ENCODE measurements at places on chromosomes 3 and 15.

GRCh38 chr15:66193066-66193465 lies 60.5 kb downstream of the MEGF11 start:
- no peak for DNase-seq

DNA sequence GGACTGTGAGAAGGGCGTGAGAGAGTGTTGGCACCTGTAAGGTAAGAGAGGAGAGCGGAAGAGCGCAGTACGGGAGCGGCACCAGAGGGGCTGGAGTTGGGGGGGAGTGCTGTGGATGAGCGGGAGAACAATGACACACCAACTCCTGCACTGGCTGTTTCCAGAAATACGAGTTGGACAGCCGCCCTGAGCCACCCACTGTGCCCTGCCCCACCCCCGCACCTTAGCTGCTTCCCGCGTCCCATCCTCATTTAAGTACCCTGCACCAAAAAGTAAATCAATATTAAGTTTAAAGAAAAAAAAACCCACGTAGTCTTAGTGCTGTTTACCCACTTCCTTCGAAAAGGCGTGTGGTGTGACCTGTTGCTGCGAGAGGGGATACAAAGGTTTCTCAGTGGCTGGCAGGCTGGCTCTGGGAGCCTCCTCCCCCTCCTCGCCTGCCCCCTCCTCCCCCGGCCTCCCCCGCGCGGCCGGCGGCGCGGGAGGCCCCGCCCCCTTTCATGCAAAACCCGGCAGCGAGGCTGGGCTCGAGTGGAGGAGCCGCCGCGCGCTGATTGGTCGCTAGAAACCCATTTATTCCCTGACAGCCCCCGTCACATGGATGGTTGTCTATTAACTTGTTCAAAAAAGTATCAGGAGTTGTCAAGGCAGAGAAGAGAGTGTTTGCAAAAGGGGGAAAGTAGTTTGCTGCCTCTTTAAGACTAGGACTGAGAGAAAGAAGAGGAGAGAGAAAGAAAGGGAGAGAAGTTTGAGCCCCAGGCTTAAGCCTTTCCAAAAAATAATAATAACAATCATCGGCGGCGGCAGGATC lies at the start of gene SOX2:
Gene SOX2 (plus strand): TSS at position 601 of the 811 bp plus-strand sequence. CDS start 436 bp downstream, outside the sequence.
- peak; percentile 83 for DNase-seq

DNA sequence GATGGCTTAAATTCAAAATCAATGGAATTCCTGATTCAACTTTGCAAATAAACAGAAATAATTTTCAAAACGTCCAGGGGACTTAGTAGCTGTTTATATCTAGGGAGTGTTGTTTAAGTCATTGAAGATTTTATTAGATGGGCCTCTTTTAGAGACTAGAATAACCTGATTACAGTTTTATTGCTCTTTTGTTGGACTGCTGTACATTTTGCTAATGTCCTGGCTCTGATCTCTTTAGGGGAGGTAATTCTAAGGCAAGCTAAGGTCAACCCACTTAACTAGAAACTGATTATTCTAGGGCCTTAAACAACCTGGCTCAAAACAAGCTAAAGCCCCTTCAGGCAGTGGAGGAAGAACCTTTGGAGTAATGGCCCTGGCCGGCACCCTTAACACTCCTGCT lies 62.0 kb upstream of the MYZAP start:
- no peak for DNase-seq

DNA sequence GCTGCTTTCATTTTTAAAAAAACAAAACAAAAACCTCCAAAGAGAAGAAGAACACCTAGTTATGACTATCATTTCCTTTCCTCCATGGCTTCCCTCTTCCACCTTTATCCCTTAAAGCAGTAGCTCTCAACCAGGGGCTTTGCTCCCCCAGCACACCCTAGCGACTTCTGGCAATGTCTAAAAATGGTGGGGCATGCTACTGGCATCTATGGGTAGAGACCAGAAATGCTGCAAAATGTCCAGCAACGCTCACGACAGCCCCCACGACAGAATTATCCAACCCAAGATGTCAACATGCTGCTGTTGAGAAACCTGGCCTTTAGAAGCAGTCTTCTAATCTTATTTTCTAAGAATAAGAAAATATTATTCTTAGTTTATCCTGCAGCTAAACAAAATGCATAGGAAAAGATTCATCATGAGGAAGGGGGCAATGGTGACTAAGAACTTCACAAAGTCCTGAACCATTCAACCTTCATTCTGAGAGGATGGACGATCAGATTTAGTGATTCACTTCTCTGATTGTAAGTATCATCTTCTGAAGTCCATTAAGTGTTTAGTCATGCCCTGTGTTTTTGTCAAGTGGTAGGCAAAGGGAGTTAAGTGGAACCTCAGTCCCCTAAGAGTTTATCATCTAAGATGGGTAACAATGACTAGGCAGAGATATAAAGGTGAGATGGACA lies 81.7 kb downstream of the CCNL1 start:
- DNase-seq, result no peak

- DNase-seq, result peak; percentile 17
Measured at GRCh38 chr3:134249296-134249841, 1.3 kb downstream of the RYK start.

GRCh38 chr15:74343797-74344127 lies 23.7 kb downstream of the CYP11A1 start:
- DNase-seq, result no peak

DNA sequence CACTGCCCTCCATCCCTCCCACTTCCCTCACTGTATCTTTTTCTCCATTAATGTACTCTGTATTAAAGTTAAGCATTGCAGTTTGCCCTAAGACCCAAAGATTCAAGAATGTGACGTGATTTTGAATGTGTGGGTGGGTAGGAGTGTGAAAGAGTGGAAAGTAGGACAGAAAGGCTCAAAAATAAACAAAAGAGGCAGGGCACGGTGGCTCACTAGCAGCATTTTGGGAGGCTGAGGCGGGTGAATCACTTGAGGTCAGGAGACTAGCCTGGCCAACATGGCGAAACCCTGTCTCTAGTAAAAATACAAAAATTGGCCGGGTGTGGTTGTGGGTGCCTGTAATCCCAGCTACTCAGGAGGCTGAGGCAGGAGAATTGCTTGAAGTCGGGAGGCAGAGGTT lies 18.4 kb downstream of the TFRC start:
- DNase-seq, result no peak

- DNase-seq, result no peak
Measured at GRCh38 chr3:14389716-14390115, 12.7 kb upstream of the SLC6A6 start.

DNA sequence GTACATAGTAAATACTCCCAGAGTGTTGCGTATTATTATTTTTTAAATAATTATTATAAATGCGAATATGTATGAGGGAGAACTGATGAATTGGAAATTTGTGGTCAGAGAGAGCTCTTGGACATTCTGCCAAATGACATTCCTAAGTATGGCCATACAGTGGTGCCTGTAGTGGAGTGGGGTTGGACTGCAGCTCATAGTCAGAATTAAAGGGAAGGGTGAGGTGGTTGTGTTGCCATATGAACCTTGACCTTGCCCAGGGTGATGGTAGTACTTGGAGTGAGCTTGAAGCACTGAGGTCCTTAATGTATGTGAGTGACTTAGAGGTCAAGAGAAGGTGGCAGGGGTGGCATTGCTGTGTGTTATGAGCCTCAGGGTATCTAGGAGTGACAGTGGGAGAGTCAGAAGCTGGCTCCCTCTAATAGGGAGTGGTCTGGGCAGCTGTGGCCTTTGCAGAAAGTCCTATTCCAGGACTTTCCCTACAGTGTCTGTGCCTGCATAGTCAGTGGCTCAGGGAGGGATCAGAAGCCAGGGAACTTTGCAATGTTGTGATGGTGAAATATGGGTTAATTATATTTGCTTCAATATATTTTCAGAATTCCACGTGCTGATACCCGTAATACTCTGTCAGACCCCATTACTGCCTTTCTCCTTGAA lies 26.2 kb downstream of the PDE8A start:
- no peak for DNase-seq

DNA sequence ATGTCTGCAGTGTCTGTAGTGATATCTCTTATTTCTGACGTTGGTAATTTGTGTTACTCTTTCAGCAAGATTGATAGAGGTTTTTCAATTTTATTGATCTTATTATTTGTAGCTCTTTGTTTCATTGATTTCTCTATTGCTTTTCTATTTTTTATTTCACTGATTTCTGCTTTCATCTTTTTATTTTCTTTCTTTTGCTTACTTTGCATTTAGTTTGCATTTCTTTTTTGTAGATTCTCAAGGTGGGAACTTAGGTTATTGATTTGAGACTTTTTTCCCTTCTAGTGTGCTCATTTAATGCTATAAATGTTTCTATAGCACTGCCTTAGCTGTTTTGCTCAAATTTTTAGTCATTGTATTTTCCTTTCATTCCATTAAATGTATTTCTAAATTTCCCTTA lies 49.5 kb upstream of the GABRG3 start:
- no peak for DNase-seq

DNA sequence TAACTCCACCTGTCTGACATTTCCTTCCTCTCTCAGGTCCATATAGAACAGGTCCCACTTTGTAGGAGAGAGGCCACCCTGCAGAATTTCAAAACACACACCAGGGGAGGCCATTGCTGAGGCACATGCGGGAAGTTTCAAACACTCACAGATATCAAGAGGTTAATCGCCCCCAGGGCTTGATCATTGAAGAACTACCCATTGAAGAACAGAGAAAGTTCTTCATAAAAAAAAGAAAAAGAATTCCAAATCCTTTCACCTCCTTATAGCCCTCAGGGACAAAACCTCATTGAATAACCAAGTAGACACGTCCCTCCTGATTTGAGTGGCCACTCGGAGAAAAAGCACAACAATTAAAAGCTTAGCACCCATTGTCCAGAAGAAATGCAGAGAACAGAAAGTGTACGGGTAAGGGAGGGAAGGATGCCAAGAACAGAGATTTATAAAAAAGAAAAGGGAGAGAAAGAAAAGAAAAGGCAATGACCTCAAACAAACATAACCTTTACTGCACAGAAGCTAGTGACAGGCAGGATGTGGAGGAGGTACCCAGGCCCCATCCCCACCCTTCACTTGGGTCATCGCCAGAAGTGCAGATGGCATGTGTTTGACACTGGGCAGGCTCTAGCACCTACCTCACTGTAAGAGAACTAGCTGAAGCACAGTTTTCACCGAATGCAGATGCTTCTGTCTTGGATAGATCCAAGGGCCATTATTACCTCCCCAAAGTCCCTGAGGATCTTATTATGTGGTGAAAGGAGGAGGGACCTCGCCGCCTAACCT lies 112.3 kb upstream of the HES1 start:
- DNase-seq, result no peak

- DNase-seq, result no peak
Measured at GRCh38 chr3:98565843-98566242, 27.6 kb downstream of the CPOX start.

DNA sequence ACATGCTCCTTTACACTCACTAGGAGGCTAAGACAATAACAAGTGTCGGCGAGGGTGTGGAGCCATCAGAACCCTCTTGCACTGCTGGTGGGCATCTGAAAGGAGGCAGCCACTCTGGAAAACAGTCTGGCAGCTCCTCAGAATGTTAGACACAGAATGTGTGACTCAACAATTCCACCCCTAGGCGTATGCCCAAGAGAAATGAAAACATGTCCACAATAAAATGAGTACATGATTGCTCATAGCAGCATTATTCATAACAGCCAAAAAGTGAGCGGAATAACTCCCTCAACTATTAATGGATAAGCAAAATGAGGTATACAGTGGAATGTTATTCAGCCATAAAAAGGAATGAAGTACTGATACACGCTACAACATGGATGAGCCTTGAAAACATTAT lies 57.8 kb downstream of the WNT7A start:
- DNase-seq, result peak; percentile 97

GRCh38 chr3:137796993-137797392 lies 32.9 kb downstream of the SOX14 start:
- DNase-seq, result no peak

GRCh38 chr3:46965151-46965550 lies 11.4 kb downstream of the CCDC12 start:
- DNase-seq, result no peak

DNA sequence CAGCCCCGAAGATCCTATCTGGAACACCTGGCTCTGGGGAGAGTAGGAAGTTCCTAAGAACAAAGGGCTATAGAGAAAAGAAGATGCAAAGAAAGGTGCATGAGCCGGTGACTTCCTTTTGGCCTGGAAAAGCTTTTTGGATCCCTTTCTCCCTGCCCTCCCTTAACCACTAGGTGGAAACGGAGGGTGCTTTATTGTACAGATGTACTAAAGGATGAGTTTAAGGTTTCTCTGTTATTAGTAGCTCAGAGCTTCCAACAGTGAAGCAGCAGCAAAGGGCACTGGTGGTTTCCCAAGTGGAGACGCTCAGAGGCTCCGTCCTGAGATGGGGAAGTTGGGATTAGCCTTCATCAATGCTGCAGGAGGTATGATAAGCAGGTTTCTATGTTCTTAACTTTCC lies 5.9 kb upstream of the ADGRG7 start:
- peak; percentile 50 for DNase-seq

DNA sequence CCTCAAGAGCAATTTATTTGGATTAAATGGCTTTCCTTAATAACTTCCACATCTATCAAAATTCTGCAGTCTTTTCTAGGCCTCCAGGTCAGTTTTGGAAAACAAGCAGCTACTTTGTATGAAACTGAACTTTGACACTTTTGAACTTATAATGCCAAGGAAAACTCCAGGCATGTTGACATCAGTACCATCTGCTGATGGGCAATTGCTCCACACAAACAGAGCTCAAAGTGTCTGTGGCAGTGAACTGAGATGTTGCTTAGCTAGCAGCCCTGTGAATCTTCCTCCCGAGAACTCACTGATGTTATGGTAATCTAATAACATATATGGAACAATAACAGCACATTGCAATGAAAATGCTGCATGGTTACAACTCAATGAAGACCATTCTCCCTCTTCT lies 250.2 kb downstream of the THRB start:
- no peak for DNase-seq

DNA sequence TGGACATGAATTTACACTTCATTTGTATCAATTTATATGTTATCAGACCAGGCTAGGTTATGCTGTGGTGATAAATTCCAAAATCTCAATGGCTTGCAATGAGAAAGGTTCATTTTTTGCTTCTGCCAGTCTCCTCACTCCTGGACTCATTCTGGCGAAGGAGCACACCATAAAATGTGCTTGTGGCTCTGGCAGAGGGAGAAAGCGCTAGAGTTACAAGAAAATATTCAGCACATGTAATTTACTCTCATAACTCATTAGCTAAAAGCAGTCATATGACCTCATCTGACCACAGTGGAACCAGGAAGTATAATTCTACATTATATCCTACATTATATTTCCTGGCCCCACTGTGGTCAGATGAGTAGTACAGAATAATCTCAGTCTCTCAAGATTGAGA lies 193.8 kb downstream of the BCHE start:
- DNase-seq, result peak; percentile 59

DNA sequence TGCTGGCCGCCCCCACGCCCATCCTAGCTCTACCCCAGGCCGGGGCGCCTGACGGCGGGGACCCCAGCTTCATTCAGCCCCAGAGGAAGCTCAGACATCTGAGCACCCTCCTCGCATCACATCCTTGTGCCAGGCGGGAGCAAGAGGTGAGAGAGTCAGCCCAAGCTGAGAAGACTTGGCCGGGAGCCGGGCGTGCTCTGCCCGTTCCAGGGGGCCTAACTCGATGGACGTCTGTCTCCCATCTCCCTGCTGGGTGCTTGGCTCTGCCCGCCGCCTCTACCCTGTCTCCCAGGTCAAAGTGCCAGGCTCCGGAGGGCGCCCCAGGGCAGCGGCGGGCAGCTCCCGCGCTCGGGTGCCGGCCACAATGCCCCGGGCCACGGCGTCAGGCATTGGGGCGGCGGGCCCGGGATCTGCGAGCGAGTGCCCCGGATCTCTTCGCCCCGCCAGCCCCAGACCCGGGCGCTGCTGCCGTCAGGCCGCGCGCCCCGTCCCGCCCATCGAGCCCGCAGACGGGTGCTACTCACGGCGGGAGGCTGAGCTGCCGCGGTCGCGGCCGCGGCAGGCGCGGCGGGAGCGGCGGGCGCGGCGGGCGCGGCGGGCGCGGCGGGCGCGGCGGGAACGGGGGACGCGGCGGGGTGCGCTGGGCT lies 388 bp downstream of the DAPK2 start:
- no peak for DNase-seq

- peak; percentile 8 for DNase-seq
Measured at GRCh38 chr3:63493101-63493500, 159.4 kb upstream of the SNTN start.

Data from bronchial epithelial cell (primary cell).